ENCODE measurements at places on chromosomes 12 and 14. TPM values are rescaled to one million over a fixed set of nuclear protein-coding genes. Genes with fewer than 3 reads are reported as not detected.

MYF6 gene
- not detected for polyA plus RNA-seq

L2HGDH gene
- 8.4 TPM for polyA plus RNA-seq

ABHD4 gene
- 15.0 TPM for polyA plus RNA-seq

ENDOU gene
- polyA plus RNA-seq = not detected

CCDC196 gene
- polyA plus RNA-seq = not detected

BDKRB2 gene
- 4.8 TPM for polyA plus RNA-seq

ADCY6 gene
- polyA plus RNA-seq = 46.4 TPM

MGAT4C gene
- 0.02 TPM for polyA plus RNA-seq

GLRX5 gene
- 29.1 TPM for polyA plus RNA-seq

PLCZ1 gene
- polyA plus RNA-seq = 0.15 TPM

RFLNA gene
- polyA plus RNA-seq = not detected

PIWIL1 gene
- 0.03 TPM for polyA plus RNA-seq

Data from SK-N-SH (cell line).